ENCODE measurements at places on chromosomes 1 and 21.

DNA sequence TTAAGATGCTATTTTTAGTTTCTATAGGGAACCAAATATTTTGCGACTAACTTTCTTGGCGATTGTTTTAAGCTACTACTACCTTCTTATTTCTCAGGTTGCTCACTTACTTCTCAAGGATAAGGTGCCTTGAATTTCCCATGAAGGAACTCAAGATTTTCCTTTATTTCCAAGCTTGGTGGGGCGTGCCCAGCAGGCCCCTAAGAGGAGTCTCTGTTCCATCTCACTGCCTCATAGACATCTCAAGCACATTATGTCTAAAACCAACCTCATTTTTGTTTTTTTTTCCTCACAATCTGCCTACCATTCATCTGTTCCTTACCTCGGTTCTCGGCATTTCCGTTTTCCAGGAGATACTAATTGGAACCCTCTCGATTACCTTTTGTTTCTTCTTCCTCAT is 421.9 kb downstream of the DISC1 start:
- DNase-seq = no peak

GRCh38 chr1:156644146-156644545 is 2.2 kb downstream of the BCAN start:
- no peak for DNase-seq

- DNase-seq = no peak
Observed at GRCh38 chr1:55037733-55038551, 1.4 kb upstream of the PCSK9 start.

DNA sequence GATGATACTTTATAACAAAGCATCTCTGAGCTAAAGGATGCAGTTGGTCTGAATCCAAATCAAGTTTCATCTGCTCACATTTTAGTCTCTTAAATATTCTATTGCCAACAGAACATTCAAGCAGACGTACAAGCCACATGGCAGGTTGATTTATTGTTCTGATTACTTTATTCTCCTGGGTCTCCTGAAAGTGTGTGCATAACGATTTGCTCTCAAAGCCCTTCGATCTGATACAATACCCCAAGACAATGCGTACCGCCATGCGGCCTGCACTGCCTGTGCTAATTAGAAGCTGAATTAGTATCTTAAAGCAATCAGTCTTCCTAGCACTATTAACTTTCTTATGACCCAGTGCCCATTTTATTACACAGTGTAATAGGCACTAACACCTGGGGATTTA is 56.9 kb downstream of the FHAD1 start:
- DNase-seq = no peak

- DNase-seq = no peak
Observed at GRCh38 chr1:151641229-151641628, 29.4 kb downstream of the SNX27 start.
